ENCODE measurements at places on chromosomes 5 and 9. TPM values are rescaled to one million over a fixed set of nuclear protein-coding genes. Genes with fewer than 3 reads are reported as not detected.

The ZDHHC11B gene
- total RNA-seq, result 0.30 TPM

The GPR151 gene
- total RNA-seq, result not detected

The BARHL1 gene
- not detected for total RNA-seq

The ATG12 gene
- total RNA-seq, result 52.7 TPM

DNA sequence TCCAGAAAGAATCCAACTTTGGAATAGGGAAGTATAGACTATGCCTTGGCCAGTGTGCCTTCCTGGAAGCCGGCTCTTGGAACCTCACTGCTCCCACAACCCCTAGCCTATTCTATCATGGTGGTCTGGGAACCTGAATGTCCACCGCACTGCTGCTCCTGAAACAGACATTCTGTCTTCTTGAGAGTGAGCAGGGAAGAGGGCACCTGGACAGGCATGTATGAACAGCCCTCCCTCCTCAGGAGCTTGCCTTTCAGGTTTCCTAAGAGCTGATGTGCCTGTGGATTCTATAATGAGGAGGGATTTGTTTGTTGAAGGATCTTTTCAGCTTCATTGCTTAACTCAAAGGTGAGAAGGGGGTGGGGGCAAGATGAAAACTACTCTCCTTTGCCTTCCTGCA, 55.1 kb upstream of the XPA start:
- ATAC-seq, result no peak

DNA sequence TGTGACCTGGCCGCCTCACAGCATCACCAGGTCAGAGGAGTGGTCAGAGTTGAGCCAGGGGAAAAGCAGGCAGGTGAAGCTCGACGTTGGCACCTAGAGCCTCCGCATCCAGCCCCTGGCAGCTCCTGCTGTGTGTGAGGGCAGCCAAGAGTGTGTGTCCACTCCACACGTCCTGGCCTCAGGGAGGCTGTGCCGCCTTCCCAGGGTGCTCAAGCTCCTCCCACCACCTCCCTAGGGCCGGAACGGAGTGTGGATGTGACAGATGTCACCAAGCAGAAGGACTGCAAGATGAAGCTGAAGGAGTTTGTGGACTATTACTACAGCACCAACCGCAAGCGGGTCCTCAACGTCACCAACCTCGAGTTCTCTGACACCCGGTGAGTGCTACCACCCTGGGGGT, 72.5 kb downstream of the PHF2 start:
- ATAC-seq, result no peak

- no peak for ATAC-seq
Observed at GRCh38 chr5:7679663-7680062, 171.3 kb downstream of the CFAP90 start.

DNA sequence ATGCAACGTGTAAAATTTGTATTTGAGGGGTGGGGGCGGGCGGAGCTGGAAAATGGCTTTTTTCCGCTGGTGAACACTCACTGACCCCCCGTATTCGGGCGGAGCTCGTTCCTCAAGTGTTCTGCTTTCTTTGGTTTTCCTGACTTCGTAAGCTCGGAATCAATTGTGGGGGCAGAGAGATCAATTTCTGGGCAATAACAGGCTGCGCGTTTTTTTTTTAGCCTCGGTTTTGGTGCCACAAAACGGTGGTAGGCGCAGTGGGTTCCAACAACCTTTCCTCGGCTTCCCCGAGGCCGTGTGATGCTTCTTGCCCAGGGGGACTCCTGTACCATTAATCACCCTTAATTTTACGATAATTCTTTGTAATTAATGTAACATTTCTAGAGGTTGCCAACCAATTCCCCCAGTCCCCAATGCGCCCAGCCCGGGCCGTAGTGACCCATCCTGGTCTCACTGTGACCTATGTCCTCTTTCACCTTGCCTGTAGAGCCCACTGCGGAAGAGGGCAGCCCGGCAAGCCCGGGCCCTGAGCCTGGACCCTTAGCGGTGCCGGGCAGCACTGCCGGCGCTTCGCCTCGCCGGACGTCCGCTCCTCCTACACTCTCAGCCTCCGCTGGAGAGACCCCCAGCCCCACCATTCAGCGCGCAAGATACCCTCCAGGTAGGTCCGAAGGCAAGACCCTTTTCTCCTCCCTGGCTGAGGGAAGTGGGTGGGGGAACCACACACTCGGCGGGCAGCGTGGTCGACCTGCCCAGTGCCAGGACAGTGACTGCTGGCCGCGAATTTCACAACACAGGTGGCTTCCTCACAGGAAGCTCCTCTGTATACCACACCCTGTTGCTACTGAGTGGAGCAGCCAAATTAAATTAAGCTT, 3.7 kb downstream of the NR4A3 start:
- ATAC-seq, result no peak

DNA sequence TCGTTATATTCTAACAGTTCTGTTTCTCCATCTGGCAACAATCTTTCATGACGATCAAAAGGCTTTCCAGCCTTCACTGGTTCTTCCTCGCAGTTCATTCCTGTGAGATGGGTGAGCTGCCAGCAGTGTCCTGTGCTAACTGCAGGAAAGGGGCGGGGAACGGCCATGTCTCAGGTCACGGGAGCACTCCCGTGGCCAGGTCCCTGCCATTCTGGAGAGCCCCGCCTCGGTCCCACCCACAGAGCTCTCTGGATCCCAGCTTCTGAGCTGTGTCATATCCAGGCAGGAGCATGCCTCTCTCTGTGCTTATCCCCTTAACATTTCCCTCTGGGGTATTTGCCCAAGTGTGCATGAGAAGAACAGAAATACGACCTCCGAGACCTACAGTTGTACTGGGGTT, 297.8 kb upstream of the IRX2 start:
- no peak for ATAC-seq

DNA sequence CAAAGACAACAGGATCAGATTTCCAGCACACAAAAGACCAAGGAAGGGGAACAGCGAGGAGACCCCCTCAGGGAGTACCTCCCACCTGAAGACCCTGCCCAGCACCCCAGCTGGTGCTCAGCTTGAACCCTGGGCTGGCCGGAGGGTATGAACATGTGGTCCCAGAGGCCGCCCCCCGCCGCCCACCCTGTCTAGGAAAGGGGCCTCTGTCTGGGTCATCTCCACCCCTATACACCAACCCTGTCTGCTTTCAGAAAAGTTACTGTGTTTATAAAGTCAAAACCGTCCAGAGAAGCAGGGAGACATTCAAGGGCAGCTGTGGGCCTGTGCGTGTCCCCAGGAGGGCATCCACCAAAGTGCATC, 72.2 kb downstream of the ADAMTS2 start:
- no peak for ATAC-seq

- no peak for ATAC-seq
Observed at GRCh38 chr5:179192185-179192890, 132.2 kb downstream of the ZNF354C start.

DNA sequence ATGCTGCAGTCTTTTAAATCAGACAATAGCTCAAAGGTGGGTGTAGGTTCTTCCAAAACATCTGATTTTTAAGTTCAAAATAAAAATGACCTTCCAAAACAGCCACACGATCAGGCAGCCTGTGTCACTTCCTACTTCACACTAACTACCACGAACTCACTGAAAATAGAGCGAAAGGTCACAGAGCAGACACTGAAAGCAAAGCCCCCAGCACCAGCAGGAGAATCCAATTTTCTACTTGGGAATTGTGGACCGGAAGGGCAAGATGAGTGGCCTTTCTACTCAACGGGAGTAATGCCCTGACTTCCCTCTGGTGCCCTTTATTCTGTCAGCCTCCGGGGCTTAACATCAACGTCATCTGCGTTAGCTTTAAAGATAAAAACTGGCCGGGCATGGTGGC, 107.8 kb upstream of the FAM120A start:
- ATAC-seq, result no peak

DNA sequence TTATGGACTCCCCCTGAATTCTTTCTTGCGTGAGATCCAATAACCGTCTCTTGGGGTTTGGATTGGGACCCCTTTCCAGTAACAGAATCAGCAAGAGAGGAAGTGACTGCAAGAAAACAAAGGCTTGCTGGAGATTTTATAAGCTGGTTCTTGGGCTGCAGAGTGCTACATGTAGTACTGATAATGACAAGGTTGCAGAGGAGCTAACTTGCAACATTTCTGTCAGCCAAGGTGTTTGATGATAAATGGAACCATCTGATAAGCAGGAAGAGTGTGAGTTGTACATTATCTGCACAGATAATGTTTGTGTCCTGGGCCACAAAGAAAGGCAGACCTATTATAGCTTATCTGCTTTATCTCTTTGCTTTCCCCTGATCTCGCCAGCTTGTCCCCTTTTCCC, 37.1 kb downstream of the DNAJB5 start:
- ATAC-seq, result no peak

DNA sequence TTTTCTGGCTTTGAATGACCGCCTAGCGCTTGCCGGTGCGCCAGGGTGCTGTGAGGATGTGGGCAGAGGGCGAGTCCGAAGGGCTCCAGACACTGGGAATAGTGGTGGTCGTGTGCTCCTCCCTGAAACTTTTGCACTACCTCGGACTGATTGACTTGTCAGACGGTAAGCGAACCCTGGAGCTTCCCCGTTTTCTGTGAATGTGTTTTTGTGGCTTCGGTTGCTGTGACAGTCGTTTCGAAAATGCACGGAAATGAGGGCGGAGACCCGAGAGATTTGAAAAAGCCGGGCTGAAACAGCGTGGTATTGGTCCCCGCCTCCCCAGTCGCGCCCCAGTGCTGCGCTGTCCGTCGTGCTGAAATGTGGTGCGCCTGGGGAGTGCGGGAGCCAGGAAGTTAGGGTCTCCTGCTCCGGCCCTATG, 102.5 kb upstream of the GABRP start:
- peak; percentile 77 for ATAC-seq

GRCh38 chr5:86557920-86558319, 59.8 kb upstream of the COX7C start:
- ATAC-seq, result no peak

GRCh38 chr9:130196643-130197042, 24.4 kb downstream of the NCS1 start:
- no peak for ATAC-seq

DNA sequence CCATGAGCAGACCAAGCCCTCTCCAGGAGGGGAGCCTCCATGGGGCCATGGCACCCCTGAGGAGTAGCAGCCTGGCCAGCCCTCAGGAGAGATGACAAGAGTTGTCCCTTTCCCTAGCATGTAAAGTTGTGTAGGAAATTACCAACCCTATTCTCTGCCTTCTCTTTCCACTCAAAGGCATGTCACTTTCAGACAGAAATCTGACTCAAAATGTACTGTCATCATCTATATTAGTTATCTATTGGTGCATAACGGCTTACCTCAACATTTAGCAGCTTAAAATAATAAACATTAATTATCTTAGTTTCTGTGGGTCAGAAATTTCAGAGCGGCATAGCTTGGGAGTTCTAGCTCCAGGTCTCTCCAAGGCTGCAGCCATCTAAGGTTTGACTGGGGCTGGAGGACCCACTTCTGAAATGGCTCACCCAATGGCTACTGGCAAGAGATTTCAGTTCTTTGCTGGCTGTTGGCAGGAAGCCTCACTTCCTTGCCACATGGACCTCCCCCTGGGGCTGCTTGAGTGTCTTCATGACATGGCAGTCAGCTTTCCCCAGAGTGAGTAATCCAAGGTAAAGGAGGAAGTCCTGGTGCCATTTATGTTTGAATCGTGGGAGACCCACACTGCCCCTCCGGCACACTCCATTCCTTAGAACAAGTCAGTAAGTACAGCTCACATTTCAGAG, 632.3 kb downstream of the CCDC171 start:
- ATAC-seq, result no peak

DNA sequence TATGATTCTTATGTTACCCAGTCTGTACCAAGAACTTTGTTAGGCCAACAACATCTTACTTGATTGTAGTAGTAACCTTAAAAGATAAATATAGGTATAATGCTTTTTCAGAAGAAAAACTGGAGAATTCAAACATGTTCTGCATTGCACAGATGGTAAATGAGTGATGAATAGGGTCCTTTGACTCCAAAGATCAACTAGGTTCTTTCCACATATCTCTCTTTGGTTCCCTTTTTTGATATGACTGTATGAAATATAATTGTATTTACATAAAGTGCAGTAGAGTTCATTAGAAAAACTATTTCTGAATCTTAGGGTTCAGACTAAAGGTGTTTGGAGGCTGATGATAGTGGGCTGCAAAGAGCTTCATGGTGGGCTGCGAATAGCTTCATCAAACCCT, 150.5 kb upstream of the CDKN2B start:
- ATAC-seq, result no peak

GRCh38 chr9:120918931-120919842, 7.4 kb downstream of the TRAF1 start:
- no peak for ATAC-seq

DNA sequence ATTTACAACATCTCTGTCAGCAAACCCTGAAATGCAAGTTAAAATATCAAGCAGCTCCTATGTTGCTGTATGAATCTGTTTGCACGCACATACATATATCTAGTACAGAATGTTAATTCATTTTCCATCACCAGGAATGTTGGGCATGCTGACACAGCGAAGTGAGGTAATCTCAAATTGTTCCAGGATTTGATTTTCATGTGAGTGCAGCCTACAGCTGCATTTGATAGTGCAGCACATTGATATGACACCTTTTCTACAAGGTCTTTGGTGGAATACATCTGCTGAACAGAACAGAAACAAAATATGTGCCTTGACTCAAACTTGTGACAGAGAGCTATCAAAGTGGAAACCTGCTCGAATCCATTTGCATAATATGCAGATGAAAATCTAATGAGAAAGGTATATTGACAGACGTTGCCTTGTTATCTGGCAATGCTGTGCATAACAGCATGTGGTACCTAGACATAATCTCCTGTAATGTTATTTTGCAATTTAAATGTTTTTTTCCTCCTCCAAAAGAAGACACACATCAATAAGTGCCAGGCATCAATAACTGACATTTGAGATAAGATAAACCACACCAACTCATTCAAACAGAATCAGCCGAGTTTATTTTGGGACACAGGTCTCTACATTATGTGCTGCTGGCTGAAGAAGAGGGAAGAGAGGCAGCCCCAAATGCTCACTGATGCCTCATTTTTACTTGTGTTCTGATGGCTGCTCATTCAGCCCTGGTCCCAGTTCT, 512.2 kb downstream of the ZNF608 start:
- ATAC-seq, result no peak

GRCh38 chr9:38185647-38186403, 116.8 kb upstream of the SHB start:
- ATAC-seq, result no peak

- peak; percentile 45 for ATAC-seq
Observed at GRCh38 chr5:150058480-150059126, 27.8 kb downstream of the CSF1R start.

DNA sequence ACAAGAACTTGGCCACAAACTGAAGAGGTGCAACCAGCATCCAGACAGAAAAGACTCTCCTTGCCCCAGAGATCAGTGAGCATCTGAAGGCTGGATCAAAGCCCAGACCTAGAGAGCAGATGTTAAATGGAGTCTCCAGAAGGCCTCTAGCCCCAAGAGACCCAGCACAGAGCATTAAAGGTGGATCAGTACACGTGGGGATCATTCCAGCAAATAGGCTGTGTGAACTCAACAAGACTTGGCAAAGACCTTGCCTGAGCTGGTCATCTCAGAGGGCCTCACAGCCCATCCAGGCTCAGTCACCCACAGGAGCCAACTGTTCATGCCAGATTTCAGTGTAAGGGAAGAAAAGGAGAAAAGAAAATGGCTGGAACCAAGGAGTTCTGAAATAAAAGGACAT, 214.0 kb downstream of the ENC1 start:
- ATAC-seq, result no peak
